ENCODE measurements at places on chromosomes 1 and 21.

GRCh38 chr1:186502087-186502486 is 41.2 kb upstream of the PDC start:
- DNase-seq = no peak

GRCh38 chr1:45470306-45470798 is 20.6 kb downstream of the TESK2 start:
- DNase-seq = no peak

- no peak for DNase-seq
These were observed 23.3 kb downstream of the CNIH4 start for GRCh38 chr1:224380003-224380402.

- no peak for DNase-seq
These were observed 5.6 kb downstream of the MCOLN2 start for GRCh38 chr1:84991097-84991920.

- DNase-seq = peak; percentile 70
These were observed 1.4 kb downstream of the APP start for GRCh38 chr21:26169061-26169610.

DNA sequence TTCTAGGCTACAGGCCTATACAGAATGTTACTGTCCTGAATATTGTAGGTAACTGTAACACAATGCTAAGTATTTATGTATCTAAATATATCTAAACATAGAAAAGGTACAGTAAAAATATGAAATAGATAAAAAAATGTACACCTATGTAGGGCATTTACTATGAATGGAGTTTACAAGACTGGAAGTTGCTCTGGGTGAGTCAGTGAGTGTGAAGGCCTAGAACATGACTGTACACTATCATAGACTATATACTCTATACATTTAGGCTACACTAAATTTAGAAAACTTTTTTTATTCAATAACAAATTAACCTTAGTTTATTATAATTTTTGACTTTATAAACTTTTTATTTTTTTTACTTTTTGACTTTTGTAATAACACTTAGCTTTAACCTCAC is 136.9 kb downstream of the DUSP10 start:
- DNase-seq = no peak

DNA sequence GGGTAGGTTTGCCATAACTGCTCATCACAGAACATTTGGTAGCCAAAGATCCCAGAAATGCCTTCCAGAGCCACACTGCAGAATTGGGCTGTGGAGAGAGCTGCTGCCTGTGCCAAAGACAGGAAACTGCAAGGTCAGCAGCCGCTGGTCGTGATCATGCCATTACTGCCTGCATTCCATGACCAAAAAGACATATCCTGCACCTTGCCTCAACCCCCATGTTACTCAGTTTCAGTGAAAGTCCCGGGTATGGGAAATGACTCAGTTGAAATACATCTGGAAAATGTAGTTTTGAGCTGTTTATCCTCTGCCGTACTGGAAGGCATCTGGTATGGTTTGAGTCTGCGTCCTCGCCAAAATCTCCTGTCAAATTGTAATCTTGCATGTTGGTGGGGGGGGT is 161.7 kb downstream of the FCRL5 start:
- peak; percentile 71 for DNase-seq

DNA sequence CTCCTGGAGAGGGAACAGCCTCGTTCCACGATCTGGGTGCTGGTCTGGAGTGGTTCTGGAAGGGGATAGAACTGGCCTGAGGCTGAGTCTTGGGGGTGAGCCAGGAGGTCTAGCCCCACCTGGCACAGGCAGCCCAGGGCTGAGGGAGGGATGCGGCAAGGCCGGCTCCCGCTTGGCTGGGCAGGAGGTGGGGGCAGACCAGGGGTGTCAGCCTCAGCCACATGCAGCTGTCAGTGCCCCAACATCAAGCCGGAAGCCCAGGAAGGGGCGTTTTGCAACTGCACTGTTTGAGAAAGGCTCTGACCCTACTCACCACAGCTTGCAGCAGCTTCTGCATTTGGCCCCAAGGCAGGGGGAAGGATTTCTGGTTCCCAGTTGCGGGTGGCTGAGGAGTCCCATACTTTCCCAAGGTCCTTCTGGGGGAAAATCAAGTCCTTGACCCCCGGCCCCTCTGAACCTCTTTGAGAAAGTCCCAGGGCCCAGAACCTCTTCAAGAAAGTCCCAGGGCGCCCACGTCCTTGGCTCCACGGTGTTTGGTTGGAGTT is 2.0 kb downstream of the EFHD2 start:
- DNase-seq = peak; percentile 56

DNA sequence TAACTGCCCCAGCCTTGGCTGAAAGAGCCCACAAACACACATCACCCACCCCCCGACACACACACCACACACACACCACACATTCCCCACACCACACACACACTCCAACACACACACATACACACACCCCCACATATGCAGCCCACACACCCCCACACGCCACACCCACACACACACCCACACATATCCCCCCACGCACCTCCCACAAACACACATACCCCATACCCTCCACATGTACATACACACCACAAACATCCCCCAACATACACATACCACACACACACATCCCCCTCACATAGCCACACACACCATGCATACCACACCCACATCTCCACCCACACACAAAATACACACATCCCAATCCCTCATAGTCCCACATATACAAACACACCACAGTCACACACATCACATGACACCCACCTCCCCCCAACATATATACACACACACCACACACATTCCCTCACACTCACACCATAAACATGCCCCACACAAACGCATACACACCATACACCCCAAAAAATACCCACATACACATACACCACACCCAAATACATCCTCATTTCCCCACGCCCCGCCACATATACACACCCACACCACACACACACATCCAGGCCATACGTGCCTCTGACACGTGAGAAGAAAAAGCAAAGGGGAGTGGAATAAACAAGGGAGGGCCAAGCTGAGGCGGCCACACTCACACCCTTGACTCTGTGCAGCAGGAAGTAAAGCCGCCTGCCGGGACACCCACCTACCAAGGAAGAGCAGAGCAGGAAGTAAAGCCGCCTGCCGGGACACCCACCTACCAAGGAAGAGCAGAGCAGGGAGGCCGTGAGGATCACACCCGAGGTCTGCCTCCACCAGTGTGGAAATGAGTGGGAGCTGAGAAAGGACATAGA is 53.7 kb downstream of the HSF2BP start:
- DNase-seq = no peak

DNA sequence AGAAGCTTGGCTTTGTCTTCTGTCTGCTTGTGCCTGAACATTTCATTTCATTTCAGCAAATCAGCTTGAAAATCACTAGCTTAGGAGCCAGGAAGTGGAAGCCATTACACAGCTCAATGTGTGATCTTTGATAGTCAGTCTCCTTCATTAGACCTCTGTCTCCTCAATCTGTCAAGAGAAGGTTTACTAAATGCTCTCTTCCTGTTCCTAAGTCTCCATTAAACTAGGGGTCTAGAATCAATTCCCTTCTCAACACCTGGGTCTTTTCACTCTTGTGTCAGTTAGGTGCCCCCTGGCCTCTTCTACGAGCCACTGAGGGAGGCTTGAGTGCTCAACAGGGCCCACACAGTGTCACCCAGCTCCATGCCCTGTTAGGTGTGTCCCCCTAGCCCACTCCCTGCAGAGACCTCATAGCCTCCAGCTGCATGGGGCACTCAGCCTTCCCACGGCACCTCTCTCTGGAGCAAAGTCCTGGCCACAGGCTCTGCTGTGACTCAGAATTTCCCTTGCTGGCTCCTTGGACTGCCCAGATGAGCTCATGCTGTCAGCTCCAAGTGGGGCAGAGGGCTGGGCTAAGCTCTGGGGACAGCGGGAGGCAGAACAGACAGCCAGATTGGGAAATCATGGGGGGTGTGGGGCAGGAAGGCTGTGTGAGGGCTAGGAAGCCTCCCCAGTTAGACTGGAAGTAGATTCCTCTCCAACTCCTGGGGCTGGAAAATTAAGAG is 115.7 kb upstream of the IPO9 start:
- DNase-seq = peak; percentile 100

DNA sequence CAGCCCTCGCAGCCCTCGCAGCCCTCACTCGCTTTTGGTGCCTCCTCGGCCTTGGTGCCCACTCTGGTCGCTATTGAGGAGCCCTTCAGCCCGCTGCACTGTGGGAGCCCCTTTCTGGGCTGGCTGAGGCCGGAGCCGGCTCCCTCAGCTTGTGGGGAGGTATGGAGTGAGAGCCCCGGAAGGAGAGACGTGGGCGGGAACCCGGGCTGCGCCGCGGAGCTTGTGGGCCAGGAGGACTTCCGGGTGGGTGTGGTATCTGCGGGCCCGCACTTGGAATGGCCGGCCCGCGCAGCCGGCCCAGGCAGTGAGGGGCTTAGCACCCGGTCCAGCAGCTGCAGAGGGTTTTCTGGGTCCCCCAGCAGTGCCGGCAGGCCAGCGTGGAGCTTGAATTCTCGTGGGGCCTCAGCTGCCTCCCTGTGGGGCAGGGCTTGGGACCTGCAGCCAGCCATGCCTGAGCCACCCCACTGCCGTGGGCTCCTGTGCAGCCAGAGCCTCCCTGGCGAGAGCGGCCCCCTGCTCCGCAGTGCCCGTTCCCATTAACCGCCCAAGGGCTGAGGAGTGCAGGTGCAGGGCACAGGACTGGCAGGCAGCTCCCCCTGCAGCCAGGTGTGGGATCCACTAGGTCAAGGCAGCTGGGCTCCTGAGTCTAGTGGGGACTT is 9.9 kb upstream of the CFHR2 start:
- DNase-seq = no peak

DNA sequence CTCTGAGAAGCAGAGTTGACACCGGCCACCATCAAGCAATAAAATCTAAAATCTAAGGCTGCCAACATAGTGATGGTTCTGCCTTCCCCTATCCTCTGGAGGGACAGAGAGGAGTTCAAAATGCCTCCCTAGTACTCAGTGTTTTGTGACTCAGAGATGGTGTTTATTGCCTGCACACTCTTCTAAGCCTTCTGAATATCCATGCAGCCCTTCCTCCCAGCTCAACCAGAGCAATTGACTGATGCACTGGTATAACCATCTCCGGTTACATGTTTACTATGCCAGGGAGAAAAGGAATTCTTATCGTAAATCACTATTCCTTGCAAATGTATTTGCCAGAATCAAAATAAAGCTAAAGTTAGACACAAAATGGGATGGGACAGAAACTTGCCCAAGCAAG is 132.9 kb upstream of the RAB4A start:
- DNase-seq = no peak

DNA sequence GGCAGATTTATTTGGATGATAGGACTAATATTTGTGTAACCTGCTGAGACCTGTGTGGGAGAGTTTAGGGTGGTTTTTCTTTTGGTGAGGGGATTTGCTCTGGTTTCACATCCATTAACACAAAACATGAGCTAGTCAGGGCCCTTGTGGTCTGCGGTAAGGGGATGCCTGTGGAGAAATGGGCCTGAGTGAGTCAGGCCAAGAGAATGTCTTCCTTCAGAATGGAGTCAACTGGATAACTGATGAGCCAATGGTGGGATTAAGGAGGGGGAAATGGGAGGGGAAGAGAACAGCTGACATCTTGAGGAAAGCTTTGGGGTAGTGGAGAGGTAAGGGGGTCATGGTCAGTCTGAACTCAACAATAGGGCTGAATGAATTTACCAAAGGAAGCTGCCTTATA is 13.9 kb downstream of the WNT2B start:
- peak; percentile 96 for DNase-seq

GRCh38 chr1:206658264-206658980 is 23.1 kb downstream of the DYRK3 start:
- no peak for DNase-seq

GRCh38 chr1:244271004-244271403 is 180.7 kb downstream of the ADSS2 start:
- no peak for DNase-seq

DNA sequence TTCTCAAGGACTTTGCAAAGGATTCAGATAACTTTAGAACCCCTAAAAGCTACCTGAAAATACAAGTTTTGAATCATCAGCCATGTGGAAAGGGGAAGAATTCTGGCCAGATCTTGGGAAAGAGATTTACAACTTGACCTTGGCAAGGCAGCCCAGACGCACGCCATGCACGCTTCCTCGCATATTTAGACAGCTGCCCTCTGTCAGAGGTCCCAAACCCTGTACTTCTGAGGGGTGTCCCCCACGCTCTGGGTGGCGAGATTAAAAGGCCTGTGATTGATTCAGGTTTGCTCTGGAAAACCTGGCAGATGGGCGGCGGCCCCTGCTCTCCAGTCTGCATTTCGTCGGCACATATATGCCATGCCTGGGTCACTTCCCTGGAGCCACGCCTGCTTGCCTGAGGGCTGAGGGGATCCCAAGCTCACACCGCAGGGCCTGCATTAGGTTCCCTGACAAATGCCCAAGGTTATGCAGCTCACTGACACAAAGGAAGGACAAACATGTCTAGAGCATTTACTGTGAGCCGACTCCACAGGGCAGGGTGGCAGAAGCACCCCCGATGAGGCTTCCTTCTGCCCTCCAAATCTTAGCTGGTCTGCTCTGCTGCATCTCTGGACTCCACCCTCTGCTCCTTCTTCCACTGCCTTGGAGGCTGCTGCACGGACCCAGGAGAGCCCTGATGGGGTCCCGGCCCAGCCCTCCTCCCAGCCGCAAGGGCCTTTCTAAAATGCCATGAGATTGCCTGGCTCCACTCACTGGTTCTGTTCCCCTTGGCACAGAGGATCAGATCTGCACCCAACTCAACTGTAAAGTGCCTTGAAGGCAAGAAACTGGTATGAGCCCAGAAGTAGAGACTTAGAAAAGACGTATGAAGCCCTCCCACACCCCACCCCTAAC is 103.9 kb downstream of the BCAR3 start:
- no peak for DNase-seq

GRCh38 chr21:40967771-40968170 is 120.8 kb upstream of the DSCAM start:
- DNase-seq = no peak

DNA sequence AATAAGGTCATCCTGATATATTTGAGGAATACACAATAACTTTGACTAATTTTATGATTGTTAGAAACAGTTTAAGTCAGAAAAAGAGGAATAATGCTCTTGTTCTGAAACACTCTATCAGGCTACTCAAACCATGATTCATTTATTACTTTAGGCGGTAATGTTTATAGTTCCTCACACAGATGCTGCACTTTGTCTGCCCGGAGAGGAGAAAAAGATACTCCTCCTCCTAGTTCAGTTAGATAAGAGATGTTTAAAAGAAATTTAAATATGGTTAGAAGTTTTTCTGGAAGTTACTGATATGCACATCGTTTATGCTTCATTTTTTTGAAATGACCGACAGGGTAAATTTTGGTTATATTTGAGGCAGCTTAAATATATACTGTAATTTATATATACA is 103.0 kb downstream of the ZMYM4 start:
- DNase-seq = no peak

- no peak for DNase-seq
These were observed 336.9 kb upstream of the NFIA start for GRCh38 chr1:60745484-60745883.

All from M059J (cell line).